NCI-H1436 (cell line): ENCODE measurements at places on chromosomes 2 and 18.

GRCh38 chr2:184032983-184033382 lies 565.3 kb upstream of the ZNF804A start:
- DNase-seq, result no peak

DNA sequence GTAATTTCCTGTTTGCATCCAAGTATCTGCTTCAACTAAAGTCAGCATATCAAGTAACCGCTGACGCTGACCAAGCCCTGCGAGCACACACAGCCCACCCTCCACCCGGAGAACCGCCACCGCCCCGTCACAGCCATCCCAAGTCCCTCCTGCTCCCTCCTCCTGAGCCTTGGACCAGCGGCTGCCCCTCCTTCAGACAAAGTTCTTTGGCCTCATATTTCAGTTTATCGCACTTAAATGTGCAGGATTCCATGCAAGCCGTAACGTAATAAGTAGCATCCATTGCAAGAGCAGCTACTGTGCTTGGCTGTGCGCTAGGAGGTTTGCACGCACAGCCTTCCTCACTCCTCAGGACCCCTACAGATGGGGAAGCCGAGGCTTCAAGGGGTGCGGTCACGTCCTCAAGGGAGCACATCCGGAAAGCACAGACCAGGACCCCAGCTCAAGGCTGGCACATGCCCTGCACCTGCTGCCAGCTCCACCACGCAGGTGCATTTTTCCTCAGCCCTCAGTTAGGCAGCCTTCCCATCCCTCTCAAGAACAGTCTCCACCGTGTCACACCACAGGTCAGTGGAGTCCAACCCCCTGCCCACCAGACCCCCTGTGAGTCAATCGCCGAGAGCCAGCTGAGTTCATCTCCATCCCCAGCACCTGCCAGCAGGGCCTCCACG lies 17.1 kb downstream of the PXDN start:
- DNase-seq, result no peak

GRCh38 chr2:205895981-205896655 lies 189.9 kb downstream of the INO80D start:
- no peak for DNase-seq

DNA sequence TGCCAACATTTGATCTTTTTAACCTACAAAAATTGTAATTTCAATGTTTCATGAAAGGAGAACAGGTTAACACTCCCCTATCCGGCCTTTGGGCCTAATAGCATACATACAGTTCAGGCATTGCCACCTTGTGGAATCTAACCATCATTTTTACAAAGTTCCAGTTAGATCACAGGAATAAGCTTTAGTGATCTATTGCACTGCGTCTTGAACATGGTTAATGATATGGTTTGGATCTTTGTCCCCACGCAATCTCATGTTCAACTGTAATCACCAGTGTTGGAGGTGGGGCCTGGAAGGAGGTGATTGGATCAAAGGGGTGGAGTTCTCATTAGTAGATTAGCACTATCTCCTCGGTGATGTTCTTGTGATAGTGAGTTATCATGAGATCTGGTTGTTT lies 58.2 kb upstream of the NEUROD1 start:
- DNase-seq, result no peak

GRCh38 chr2:236883819-236884218 lies 201.9 kb upstream of the COPS8 start:
- DNase-seq, result no peak

- DNase-seq, result no peak
Measured at GRCh38 chr2:12807907-12808810, 91.4 kb downstream of the TRIB2 start.

- no peak for DNase-seq
Measured at GRCh38 chr18:63192885-63193349, 126.7 kb downstream of the BCL2 start.

DNA sequence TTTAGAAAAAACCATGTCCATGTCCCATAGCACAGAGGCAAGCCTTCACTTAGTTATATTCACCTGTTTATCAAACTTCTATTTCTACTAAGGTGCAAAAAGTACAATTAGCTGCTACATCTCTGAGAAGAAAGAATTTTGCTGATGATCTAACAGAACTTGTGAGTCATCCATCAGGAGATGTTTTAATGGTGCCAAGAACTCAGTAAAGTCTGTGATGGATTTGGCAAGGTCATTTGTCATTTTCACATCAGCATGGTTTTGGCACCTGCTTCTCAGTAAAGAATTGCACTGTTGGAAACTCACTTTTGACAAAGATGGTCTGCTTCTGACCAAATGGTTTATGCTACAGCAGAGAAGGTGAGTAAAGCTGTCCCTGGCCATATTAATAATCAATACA lies 195.7 kb upstream of the TMEFF2 start:
- no peak for DNase-seq

GRCh38 chr18:13577091-13577697 lies 149.2 kb downstream of the FAM210A start:
- DNase-seq, result no peak

- DNase-seq, result no peak
Measured at GRCh38 chr2:207919164-207919919, 106.0 kb downstream of the PLEKHM3 start.

GRCh38 chr2:41851554-41851953 lies 196.3 kb upstream of the PKDCC start:
- DNase-seq, result no peak

DNA sequence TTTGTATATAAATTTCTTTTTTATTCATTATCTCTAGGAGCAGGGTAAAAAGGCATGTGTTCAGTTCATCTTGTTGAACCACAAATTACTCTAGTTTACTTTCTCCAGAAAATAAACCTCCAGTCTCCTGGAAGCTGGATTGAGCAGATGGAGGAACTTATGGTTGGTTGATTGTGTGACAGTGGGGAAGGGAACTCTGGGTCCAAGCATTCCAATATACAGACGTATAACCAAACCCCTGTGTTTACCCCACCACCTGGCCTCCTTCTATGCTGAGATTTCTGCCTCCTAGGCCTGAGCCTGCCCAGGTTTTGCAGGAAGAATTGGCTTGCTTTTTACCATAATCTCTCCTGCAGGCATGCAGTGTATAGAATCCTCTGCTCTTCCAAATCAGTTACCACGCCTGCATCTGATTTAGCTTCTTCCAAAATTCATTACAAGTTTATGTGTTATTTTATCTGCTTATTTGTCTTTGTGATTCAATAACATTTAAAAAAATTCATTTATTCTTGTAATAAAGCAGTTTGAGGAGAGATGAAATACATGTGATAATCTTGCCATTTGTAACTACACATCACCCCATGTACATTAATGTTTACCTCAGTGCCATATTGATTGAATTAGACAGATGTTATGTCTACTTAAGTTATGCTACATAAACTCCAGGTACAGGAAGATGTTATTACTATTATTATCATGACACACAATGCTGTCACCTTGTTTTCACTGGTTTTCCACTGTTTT lies 2.5 kb upstream of the RAB27B start:
- DNase-seq, result no peak

- no peak for DNase-seq
Measured at GRCh38 chr18:26771524-26771923, 94.0 kb downstream of the AQP4 start.

DNA sequence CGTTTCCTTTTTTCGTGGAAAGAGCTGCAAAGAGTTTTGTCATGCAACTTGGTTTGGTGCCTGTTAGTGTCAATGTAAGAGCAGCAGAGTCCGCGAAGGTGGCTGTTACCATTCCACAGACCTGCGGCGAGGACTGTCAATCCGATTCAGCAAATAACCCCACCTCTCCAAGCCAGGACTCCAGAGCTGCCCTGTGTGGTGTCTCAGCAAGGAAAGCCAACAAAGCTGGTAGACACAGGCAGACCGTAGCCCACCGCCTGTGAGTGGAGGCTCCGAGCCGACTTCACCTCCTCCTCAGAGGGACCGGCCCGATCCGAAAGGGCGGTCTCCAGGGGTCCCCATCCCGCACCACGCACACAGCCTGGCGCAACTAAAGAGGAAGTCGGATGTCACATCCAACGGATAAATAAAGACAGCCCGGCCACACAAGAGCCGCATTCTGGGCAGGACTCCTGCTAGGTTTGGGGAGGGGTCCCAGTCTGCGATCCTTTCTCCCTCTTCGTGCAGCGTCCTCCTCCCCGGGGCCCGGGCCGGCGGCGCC lies 819 bp downstream of the ANKRD44 start:
- DNase-seq, result no peak

DNA sequence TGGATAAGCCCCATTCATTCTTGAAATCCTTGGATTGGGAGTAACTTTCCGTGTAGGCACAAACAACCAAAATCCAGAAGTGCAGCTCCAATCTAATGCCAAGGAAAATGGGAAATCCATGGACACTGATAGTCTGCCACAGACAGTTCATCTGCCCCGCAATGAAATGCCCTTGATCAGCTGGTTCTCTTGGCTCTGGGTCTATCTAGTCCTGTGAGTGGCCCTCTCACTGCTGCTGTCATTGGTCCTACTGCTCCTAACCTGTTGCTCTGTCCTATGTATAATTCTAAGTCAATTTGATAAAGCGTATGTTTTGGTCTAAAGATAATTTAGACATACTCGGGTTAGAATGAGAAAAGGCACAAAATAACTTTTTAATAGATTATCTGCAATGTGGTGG lies 13.7 kb upstream of the TMEM182 start:
- no peak for DNase-seq

GRCh38 chr2:211302676-211303075 lies 746.3 kb downstream of the CPS1 start:
- no peak for DNase-seq

- DNase-seq, result no peak
Measured at GRCh38 chr2:117832332-117832731, 17.8 kb downstream of the DDX18 start.

GRCh38 chr2:3657881-3658280 lies at the start of gene ALLC:
Gene ALLC, plus strand, starts transcription at chr2:3658200. Its CDS starts 12,958 bp downstream, at chr2:3671158.
- no peak for DNase-seq

DNA sequence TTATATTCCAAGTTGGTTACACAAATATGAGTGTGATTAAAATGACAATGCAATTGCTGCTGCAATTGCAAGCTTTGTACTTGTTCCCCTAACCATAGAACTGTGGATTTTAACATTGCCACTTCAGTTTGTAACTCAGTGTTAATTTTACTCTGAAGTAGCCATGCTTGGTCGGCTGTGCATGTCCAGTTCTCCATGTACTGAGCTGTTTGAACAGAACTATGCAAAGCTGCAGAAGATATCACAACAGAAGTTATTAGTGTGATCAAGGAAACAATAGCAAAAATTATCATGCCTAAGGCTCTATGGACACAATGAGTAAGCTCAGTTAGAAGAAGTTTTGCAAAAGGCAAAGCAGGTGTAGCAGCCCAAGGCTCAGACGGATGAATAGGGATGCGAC lies 45.3 kb downstream of the CXCR4 start:
- no peak for DNase-seq

GRCh38 chr18:48292782-48293424 lies 116.3 kb downstream of the ZBTB7C start:
- DNase-seq, result no peak
